Activated T-cell treated with anti-CD3 and anti-CD28 coated beads, Interleukin-2, amount 50 U/mL, for 72 hours (primary cell): ENCODE measurements at places on chromosomes 3 and 15.

- no peak for DNase-seq
Observed at GRCh38 chr3:183312433-183312832, 59.4 kb downstream of the B3GNT5 start.

- no peak for DNase-seq
Observed at GRCh38 chr15:41079717-41080116, 36.4 kb downstream of the INO80 start.

GRCh38 chr3:105618556-105618955 is 250.3 kb downstream of the CBLB start:
- DNase-seq = no peak

DNA sequence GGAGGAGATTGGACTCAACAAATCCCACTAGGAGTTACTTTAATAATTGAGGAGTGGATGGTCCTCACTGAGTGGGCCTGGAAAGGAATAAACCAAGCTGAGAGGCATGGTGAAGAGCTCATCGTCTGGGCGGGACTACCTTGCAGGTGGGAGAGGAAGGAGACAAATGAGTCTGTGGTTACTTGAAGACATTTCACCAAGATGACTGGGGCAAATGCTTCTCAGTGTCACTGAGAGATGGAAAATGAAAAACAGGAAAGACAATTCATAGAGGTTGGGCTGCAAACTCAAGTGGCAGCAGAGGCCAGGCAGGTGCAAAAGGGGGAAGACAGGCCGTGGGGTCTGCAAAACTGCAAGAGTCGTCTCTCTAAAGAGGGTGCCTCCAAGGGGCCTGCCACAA is 1.5 kb upstream of the ARHGAP31 start:
- DNase-seq = peak; percentile 18

DNA sequence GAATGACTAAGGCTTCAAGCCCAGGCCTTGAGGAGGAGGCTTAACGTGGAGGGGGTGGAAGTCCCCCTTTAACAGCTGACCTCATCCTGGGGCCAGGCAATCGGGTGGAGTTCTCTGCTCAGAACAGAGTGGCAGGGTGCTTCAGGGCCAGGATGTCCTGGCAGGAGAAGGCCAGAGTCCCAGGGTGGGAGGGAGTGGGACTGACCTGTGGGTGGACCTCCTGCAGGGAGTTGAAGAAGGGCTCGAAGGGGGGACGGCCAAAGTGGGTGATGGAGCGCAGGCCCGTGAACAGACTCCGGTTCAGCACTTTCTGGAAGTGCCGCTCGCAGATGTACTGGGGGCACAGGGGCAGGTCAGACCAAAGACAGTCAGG is 19.6 kb downstream of the DUOX2 start:
- DNase-seq = no peak
